ENCODE measurements at places on chromosomes 13 and 19.
A peak's percentile ranks its signal among the peaks of the same experiment; 100 is the strongest.

- DNase-seq: no peak
Observed at GRCh38 chr19:32224371-32225244, 120.8 kb upstream of the ZNF507 start.

DNA sequence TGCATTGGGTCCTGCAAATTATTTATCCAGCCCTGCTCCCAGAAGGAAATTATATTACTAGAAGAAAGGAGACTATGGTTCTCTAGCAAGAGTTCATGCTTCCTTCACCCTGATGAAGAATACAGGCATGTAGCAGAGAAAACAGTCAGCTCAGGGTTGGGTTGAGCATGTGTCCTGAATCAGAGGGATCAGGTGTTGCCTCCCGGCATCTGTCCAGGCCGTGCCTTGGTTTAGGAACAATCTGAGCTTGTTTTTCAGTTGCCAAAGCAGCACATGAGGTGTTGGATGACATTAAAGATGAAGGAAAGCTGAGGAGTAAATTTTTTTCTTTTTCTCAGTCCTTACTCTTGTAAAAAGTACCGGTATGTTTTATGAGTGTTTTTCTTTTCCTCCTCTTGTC is 62.0 kb downstream of the KL start:
- no peak for DNase-seq

DNA sequence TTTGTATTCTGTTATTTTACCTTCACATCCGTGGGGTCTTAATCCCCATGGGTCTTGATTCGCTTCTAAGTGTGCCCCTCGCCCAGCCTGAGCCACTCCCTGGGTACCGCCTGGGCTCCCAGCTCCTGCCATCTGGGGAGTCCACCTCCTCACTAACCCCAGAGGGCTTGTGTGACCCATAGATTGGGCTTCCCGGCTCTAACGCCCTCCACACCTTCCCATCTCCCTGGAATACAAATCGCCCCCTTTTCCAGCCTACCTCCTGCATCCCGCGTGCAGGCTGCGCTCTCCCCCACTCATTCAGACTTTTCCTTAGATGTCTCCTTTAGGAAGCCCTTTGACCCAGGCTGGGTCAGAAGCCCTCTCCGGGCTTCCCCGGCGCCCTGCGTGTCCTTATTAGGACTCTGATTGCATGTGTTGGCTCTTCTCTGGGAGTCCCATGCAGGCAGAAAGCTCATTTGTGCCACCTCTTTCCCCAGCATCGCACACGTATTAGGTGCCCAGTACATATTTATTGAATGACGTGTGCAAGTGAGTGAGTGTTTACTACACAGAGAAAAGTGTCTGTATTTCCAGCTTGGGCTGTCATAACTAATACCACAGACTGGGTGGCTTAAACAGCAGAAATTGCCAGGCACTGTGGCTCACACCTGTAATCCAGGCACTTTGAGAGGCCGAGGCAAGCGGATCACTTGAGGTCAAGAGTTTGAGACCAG is 757 bp downstream of the CCDC124 start:
- DNase-seq: no peak

GRCh38 chr19:4052993-4053422 is 13.7 kb downstream of the ZBTB7A start:
- DNase-seq: no peak

- no peak for DNase-seq
Observed at GRCh38 chr19:5524081-5524480, 43.7 kb downstream of the TINCR start.

DNA sequence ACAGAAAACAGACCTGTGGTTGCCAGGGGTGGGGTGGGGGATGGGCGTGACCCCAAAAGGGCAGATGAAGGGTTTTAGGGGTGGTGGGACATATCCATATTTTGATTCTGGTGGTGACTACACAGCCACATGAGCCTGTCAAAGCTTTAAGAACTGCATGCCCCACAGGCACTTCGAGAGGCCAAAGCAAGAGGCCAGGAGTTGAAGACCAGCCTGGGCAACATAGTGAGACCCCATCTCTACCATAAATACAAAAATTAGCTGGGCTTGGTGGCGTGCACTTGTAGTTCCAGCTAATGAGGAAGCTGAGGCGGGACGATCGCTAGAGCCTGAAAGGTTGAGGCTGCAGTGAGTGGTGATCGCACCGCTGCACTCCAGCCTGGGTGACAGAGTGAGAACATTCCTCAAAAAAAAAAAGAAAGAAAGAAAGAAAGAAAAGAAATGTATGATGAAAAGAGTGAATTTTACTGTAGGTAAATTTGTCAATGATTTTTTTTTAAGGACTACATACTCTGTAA is 18.9 kb upstream of the BCL3 start:
- DNase-seq: no peak

DNA sequence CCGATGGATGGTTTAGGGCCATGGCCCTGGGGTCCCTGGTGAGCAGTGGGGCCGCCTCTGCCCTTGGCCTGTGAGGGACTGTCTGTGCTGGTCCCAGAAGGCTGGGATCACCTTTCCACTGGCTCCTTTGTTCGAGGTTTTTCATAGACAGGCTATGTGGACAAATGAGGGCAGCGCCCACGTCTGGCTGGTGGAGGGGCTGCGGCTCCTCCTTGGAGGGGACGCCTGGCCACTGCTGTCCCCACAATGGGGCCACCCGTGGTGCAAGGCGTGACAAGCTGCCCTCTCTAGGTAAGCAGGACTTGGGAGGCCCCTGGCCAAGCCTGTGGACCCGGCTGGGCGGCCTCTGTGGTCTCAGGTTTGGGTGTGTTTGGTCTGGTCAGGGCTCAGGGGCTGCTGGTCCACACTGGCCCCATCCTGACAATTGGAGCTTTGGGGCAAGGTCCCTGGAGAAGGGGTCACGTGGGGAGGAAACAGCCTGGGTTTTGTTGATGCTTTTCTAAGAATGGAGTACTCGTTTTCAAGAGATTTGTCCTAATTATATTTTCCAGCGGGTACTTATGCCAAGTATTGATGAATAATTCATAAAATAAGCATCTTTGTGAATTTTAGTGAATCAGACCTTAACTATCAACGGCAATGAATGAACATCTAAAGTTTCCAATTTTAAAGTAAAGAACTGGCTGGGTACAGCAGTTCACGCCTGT is 33.3 kb downstream of the MCF2L start:
- DNase-seq: peak; percentile 78

- DNase-seq: no peak
Observed at GRCh38 chr13:41658057-41658661, 200.8 kb downstream of the RGCC start.

DNA sequence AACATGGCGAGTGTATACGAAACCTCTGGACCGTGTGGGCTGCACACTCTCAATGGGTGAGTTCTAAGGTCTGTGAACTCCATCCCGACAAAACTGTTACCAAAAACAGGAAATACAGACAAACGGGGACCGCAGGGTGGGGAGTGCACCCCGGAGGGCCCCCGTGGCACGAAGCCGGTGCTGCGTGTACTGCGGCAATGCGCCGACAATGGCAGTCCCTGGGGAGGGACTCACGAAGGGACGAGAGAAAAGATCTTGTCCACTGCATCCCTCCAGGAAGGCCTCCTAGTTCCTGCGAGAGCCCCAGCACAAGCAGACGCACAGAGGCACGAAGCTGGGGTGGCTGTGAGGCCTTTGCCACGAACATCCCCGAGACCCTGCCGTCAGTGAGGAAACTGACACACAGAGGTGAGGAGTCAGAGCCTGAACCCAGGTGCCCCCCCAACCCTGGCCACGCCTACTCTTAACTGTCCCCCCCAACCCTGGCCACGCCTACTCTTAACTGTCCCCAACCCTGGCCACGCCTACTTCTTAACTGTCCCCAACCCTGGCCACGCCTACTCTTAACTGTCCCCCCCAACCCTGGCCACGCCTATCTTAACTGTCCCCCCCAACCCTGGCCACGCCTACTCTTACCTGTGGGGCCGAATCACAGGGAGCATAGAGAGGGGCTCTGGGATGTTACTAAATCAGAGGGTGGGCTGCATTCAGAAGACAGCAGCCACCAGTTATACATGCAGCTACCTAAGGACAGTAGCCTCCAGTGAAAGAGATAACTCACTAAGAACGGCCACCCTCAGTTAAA is 4.2 kb downstream of the MED16 start:
- no peak for DNase-seq

DNA sequence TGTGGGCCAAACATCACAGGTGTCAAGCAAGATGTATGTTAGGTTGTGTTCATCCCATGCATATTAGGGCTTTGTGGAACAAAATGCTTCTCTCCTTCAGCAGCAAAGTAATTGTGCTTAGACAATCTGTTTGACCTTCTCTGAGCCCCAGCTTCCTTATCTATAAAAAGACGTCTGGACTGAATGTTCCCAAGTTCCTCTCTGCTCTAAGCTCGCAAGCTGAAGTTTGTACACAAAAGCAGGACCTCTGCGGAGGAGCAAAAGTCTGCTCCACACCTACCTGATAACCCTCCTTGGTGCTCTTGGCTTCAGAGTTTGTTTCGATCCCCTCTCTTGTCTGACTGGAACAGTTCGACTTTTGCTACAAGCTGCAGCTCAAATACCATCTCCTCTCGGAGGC is 95.7 kb upstream of the UBL3 start:
- no peak for DNase-seq

- no peak for DNase-seq
Observed at GRCh38 chr13:23563085-23563845, 6.9 kb upstream of the TNFRSF19 start.

DNA sequence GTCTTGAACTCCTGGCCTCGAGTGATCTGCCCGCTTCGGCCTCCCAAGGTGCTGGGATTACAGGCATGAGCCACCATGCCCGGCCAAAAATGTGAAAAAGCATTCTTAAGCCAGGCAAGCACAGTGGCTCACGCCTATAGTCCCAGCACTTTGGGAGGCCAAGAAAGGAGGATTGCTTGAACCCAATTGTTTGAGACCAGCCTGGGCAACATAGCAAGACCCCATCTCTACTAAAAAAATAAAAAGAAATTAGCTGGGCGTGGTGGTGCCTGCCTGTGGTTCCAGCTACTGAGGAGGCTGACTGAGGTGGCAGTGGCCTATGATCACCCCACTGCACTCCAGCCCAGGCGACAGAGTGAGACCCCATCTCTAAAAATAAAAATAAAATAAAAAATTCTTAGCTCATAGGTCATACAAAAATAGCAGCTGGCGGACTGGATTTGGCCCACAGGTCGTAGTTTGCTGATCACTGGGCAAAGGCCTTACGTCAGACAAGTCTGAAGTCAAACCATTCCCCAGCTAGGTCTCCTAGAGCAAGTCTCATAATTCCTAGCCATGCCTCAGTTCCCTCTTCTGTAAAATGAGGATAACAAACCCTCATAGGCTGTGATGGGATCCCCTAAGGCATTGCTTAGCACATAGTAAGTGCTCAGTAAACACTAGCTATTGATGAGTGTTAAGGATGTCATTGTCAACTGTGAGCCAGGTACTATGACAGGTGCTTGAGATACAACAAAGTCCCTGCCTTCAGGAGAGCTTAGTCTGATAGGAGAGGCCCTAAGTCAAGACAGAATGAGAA is 36.0 kb downstream of the INSR start:
- DNase-seq: no peak

- DNase-seq: no peak
Observed at GRCh38 chr13:85693889-85694511, 105.2 kb downstream of the SLITRK6 start.

- DNase-seq: peak; percentile 83
Observed at GRCh38 chr19:50658441-50659317, 9.4 kb downstream of the C19orf81 start.

- DNase-seq: peak; percentile 8
Observed at GRCh38 chr13:24683838-24684599, 3.8 kb downstream of the ATP12A start.

DNA sequence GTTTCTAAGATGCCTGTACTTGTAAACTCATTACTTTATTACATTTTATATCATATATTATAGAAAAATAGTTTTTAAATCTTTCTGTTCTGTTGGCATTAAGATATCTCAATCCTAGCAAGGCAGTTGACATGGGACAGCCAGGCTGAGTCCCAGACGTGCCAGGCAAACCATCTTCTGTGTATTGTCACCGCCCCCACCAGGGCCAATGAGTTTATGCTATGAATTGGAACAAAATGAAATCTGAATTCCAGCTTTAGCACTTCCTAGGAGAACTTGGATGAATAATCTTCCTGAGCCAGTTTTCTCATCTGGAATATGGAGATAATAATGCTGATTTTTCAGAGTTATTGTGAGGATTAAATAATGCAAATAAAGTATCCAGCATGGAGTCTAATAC is 79.9 kb upstream of the GSX1 start:
- peak; percentile 5 for DNase-seq

GRCh38 chr19:14375055-14375581 is 6.1 kb upstream of the ADGRE5 start:
- no peak for DNase-seq

DNA sequence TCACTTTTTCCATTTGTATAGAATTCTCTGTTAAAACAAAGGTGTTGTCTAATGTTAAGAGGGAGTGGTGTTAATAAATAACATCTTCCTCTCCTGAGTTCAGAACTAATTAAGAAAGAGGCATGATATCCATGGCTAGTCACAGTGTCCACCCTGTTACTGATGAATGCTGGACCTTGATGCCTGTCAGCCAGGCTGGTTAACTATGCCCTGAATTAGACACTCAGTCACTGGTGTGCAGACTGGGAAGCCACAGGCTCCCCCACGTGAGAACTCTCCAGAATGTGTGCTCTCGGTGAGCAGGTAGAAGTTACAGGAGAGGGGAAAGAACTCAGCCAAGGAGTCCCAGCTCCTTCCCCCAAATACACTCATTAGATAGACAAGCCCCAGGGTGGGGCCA is 56.1 kb upstream of the RNF113B start:
- no peak for DNase-seq

GRCh38 chr19:6828698-6829633 is 56.5 kb downstream of the VAV1 start:
- DNase-seq: no peak

GRCh38 chr13:51585696-51586095 is 1.4 kb downstream of the WDFY2 start:
- no peak for DNase-seq

GRCh38 chr19:50490411-50490811 is 13.8 kb upstream of the GARIN5A start:
- DNase-seq: no peak

- peak; percentile 38 for DNase-seq
Observed at GRCh38 chr13:52809310-52809769, 39.1 kb downstream of the PCDH8 start.

DNA sequence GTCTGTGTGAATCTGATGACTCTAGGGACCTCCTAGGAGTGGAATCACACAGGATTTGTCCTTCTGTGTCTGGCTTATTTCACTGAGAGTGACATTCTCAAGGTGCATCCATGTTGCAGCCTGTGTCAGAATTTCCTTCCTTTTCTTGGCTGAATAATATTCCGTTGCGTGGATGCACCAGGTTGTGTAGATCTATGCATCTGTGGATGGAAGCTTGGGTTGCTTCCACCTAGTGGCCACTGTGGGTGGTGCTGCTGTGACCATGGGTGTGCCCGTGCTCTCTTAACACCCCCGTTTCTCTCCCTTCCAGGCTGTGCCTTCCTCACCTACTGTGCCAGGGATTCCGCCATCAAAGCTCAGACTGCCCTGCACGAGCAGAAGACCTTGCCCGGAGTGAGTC is 26.2 kb downstream of the CELF5 start:
- no peak for DNase-seq

GRCh38 chr19:5103061-5103701 is 134.3 kb downstream of the KDM4B start:
- peak; percentile 79 for DNase-seq

Data from NCI-H1092 (cell line).